AG09309 (cell line): ENCODE measurements at places on chromosomes 6 and 20.

- no peak for DNase-seq
These were observed 3.5 kb downstream of the COL9A3 start for GRCh38 chr20:62820208-62820961.

DNA sequence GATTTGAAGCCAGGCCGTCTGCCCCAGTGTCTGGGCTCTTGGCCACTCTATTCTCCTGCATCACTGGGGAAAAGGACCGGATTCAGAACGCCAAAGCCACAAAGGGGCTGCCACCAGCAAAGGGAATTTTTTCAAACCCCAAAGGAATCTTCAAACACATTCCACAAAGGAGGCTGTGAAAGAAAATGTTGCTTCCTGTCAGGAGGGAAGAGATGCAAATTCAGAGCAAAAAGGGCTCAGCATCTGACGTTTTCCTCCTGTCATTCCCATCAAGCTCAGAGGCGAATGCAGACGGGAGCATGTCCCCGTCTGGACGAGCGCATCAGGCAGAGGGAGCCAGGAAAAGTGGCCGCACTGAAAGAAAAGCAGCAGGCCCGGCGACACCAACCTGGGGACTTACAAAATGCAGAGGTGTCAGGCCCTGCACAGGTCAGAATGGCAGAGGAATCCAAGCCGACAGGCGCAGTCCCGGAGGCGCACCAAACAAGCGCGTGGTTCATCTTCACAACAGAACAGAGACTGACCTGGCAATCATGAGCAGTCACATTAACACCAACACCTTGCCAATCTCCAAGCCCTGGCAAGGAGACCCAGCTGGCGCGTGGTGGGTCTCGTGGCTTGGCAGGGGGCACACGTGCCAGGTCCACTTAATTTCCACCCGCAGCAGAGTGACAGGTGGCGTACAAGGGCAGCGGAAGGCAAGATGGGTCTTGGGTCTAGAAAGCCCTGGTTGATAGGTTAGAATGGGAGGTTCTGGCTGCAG, 62.8 kb downstream of the GRM4 start:
- no peak for DNase-seq

DNA sequence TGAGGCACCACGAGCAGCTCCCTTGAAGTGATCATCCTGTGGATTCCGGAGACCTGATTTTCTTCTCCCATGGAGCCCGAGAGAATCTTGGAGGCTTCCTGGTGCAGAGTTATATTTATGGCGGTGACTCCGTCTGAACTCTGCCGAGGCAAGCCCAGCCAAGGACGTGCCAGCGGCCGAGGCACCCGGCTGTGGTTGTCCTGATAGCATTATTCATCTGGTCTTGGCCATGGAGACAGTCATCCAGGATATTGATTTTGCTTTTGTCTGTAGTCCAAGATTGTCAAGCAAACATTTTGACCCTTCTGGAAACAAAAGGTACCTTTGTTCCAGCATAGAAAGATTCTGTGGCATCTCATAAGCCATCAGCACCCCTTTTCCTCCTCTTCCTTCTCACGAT, 163.3 kb downstream of the SCML4 start:
- no peak for DNase-seq

DNA sequence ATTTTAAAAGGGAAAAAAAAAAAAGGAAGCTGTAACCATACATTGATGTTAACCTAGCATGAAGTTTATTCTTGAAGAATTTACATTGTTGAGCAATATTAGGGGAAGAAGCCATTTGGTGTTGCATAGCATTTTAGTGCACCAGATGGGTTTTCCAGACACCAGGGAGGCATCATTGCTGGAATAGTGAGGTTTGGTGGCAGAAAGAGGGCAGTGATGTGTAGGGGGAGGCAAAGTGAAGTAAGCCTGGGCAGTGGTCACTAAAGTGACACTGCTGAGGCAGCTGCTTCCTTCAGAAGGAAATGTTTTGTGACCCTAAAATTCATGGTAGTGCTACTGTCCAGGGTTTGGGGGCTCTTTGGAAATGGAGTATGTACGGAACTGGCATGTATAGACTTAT, 2.6 kb downstream of the TOMM6 start:
- no peak for DNase-seq

- DNase-seq, result peak; percentile 41
These were observed at the start of gene SPTLC3 for GRCh38 chr20:13008761-13009681. Gene SPTLC3, plus strand, starts transcription at chr20:13008972. Its CDS starts 296 bp downstream, at chr20:13009268.

DNA sequence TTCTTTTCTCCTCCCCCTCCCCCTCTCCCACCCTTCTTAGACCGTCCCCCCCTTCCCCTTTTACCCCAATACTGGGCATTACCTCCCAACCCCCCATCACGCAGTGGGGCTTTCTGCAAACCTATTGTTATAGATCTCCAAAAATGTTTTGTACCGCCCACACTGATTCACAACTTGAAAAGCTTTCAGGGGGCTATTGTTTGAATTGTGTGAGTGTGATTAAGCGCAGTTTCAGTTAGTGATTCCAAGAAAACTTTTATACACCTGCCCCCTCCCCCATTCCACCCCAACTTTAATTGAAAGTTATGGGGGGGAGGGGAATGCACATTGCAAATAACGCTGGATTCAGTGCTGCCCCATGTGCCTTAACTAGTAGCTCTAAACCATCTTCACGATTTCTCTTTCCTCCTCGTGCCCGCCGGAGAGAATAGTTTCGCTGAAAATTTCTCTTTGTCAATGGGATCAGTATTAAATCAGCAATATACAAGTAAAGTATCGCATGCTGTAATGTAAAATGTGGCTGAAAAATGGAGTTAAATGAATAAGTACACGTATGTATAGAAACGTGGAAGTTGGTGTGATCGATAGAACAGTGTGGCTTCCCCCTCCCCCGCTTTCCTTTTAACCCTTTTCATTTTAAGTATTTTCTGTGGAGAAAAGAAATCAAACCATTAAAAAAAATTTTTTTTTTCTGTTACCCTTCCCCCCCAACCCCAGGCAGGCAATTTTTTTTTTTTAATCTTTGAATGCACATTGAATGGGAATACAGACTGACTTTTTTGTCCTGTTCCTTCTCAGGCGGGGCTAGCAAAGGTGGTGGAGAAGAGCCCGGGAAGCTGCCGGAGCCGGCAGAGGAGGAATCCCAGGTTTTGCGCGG, 632 bp downstream of the LIN28B start:
- no peak for DNase-seq

GRCh38 chr6:159416891-159417560, 247.8 kb downstream of the FNDC1 start:
- DNase-seq, result no peak

DNA sequence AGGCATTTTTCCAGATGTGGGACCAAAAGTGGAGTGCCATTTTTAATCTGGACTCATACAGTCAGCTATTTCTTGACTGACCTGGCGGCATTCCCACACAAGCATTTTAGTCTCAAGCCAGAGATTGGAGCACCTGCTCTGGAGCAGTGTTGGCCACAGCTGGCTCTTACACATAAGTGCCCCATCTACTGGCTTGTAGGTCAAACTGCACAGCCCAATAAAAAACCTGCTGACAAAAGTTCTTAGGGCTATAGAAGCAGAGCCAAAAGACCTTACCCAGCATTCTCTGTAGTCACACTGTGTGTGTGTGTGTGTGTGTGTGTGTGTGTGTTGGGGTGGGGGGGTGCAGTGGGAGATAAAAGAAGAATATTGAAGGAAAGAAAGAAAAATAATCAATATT, 38.6 kb upstream of the SENP6 start:
- no peak for DNase-seq

DNA sequence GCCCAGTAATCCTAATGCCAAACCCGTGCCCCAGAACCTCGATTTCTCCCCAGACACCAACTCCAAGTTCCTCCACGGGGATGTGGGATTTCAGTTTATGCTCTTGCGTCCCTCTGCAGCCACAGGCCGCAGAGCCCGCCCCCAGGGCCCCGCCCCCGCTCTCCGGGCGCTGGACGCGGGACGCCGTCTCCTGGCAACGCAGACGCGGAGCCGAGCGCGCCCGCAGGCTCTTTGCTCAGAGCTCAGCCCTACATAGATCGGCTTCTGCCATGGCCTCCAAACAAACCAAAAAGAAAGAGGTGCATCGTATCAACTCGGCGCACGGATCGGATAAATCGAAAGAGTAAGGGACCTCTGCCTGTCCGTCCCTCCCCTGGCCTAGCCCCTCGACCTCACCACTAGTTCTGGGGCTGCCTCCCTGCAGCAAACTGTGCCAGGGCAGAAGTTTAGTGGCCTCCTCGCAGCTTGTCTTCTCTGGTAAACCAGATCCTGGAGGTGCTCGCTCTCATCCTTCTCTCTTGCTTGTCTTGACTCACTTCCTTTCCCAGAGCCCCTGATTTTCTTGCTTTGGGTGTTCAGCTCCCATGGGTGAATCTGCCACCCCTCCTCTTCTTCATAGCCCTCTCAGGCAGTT, at the start of gene ADGB:
Gene ADGB, plus strand, starts transcription at position 201 of the 634 bp plus-strand sequence. Its CDS starts 69 bp downstream, at position 270.
- no peak for DNase-seq

DNA sequence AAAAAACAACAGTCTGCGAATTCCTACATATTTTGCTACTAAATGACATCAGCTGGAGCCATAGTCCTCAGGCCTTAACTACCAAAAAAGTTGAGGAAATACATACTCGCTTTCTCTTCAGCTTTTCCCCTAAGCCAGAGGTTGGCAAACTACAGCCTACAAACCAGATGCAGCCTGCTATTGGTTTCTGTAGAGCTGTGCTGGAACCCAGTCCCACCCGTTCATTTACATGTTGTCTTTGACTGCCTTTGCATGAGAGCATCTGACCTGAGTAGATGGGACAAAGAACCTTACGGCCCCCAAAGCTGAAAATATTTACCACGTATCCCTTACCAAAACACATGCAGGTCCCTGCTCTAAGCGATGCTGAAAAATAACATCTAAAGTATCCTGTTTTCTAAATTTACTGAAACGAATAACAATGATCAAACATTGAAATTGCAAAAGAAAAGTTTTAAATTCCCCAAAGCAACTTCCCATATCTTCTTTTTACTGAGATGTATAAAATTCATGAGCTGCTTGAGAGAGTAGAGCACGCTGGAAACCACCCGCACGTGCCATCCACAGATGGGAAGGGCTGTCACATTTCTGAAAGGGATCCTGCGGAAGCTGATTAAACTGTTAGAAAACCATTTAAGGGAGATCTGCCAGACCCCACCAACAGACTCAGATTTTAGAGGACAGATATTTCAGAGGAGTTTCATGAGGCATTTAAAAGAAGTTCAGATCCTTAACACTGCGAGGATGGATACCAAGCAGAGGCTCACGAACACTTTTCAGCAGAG, 124.1 kb downstream of the PRKN start:
- no peak for DNase-seq

GRCh38 chr6:14353798-14354197, 236.2 kb downstream of the CD83 start:
- DNase-seq, result no peak

GRCh38 chr6:5078121-5078669, 6.9 kb upstream of the PPP1R3G start:
- no peak for DNase-seq

DNA sequence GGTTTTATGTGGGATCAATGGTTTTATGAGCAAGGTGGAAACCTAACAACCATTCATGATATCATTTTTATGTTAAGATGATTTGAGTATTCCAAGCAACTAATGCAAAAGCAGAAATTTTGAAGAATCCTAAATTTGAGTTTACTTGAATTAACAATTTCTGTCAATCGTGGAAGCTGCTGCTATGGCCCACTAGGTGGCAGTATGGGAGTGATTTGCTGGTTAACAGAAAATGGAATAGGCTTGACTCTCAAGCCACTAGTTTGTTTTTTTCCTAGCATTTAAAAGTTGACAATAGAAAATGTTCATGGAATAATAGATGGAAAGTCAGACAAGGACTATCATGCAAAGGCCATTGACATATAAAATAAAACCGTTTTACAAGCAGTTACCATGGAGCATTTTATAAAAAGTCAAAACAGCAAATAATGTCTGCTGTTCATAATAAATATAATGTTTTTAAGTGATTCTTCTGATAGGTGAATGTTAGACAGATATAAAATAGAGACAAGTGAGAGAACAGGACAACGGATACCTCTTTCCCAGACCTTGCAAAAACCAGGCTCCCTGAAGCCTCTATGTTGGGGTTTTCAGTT, 43.0 kb upstream of the TMEM200A start:
- DNase-seq, result peak; percentile 47

DNA sequence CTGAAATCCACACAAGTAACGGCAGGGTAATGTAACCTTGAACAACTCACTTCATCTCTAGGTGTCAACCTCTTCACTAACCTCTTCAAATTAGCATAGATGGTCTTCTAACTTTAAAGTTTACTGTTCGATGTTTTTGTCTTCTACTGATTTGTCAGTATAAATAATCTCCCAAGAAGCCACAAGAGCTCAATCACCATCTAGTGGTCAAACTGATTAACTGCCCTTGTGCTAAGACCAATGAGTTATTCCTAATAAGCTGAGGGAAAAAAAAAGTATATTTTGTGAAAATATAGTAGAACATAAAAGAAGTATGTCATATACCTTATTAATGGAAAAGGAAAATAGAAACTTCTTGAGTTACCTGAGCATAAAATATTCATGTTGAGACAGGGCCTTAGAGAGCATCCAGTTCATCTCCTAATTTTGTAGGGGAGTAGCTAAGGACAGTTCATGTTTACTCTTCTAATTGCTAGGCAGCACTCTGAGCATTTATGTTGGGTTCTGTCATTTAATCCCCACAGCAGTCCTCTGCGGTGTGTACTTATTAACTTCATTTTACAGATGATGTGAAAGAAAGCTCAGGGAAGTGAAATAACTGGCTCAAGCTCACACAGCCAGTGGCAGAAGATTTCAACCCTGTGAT, 317.1 kb downstream of the ESR1 start:
- DNase-seq, result peak; percentile 46

GRCh38 chr20:14924433-14924832, 587.0 kb upstream of the FLRT3 start:
- DNase-seq, result no peak

GRCh38 chr20:63322146-63322932, 29.4 kb downstream of the COL20A1 start:
- DNase-seq, result no peak
